ENCODE measurements at places on chromosomes 12 and 14.

- peak; percentile 55 for DNase-seq
These were observed 27.7 kb downstream of the FIGNL2 start for GRCh38 chr12:51820526-51821439.

DNA sequence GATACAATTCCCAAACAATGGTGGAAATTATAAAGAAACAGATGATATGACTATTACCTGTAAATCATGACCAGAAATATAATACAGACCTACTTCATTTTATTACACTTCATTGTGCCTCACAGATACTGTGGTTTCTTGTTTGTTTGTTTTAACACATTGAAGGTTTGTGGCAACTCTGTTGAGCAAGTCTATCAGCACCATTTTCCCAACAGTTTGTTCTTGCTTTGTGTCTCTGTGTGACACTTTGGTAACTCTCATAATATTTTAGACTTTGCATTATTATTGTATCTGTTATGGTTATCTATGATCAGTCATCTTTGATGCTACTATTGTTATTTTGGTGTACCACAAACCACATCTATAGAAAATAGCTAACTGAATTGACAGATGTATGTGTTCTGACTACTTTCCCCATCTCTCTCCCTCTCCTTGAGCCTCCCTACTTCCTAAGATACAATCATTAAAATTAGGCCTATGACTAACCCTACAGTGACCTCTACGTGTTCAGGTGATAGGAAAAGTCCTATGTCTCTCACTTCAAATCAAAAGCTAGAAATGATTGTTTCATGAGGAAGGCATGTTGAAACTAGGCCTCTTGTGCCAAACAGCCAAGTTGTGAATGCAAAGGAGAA lies 49.1 kb downstream of the FBXO33 start:
- DNase-seq, result no peak

GRCh38 chr14:49483268-49483667 lies 102.9 kb downstream of the RPS29 start:
- DNase-seq, result no peak

- no peak for DNase-seq
These were observed 72.3 kb upstream of the TMX1 start for GRCh38 chr14:51167587-51168214.

DNA sequence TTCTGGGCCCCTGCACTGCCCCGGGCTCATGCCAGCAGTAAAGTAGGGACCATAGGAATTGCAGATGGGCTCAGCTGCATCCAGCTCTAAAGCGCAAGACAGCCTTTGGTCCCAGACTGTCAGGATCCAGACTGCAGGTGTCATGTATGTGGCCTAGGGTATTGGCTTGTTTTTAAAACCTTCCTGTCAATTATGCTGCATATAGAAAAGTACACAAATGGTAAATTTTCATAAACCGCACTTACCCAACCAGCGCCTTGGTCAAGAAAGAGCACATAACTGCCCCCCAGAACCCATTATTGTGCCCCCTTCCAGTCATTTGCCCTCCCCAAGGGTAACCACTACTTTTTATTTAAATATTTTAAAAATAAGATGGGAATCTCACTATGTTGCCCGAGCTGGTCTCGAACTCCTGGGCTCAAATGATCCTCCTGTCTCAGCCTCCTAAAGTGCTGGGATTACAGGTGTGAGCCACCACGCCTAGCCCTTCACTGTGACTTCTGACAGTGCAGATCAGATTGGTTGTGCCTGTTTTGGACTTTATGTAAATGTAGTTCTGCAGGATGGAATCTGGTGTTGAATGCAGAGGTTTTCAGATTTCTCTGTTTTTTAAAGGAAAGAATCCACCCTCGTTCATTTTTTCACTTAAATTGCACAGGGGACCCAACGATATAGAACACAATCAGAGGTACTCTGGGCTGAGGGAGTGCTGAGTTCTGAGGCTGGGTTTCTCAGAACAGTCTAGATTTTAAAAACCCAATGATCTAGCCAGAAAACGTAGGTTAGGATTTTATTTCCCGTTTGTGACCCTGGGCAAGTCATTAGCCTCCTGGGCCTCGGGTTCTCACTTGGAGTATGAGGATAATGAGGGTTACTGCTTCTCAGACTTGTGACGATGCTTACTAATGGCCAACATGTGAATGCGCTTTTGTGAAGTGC lies 6.7 kb downstream of the NR4A1 start:
- no peak for DNase-seq

DNA sequence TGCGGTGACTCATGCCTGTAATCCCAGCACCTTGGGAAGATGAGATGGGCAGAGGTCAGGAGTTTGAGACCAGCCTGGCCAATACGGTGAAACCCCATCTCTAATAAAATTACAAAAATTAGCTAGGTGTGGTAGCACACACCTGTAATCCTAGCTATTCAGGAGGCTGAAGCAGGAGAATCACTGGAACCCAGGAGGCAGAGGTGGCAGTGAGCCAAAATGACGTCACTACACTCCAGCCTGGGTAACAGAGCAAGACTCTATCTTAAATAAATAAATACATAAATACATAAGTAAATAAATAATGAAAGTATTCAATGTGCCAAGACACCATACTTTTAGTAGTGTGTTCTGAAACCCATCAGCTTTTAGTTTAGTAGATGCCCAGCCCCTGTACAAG lies 308.1 kb upstream of the FLRT2 start:
- DNase-seq, result no peak

Data from activated CD8-positive, alpha-beta memory T cell treated with anti-CD3 and anti-CD28 coated beads for 1 hour (primary cell).